ENCODE measurements at places on chromosomes 5 and 9.
A peak's percentile ranks its signal among the peaks of the same experiment; 100 is the strongest.

GRCh38 chr5:13480834-13481233, 463.7 kb downstream of the DNAH5 start:
- DNase-seq: no peak

- no peak for DNase-seq
Observed at GRCh38 chr5:74567411-74567995, 73.0 kb downstream of the ENC1 start.

GRCh38 chr5:141969783-141970771, 1.2 kb downstream of the RNF14 start:
- no peak for DNase-seq

DNA sequence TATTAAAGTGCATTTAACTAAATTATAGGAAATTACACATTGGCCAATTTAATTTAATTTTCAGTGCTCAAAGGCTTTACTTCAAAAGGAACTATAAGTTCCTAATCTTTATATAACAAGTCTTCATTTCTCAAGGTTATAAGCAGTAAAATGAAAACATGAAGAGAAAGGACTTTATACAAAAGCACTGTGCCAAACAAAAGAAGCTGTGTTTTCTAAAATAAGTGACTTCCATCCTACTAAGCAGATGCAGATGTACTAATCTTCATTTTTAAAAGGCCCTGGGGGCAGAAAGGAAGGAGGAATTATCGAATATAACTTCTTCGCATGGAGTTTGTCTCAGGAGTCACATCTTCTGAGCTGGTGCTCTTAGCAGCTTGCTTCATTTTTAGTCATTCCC, 81.4 kb downstream of the SHC3 start:
- DNase-seq: no peak

DNA sequence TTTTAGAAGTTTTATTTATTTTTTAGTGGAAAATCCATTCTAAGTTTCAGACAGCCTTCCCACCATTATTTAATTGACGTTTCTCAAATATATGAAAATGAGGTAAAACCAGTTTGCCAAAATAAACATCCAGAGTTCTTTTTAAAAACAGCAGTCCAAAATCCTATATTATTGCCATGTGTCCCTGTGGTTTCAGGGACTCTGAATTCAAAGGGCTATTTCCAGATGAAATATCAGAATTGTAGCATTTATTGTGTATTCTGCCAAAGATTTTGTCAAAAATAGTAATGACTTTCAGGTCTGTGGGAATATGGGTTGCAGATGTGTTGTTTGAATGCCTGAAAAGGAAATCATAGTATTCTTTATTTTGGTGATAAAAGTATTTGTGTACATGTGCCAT, 41.6 kb downstream of the XRCC4 start:
- DNase-seq: no peak

DNA sequence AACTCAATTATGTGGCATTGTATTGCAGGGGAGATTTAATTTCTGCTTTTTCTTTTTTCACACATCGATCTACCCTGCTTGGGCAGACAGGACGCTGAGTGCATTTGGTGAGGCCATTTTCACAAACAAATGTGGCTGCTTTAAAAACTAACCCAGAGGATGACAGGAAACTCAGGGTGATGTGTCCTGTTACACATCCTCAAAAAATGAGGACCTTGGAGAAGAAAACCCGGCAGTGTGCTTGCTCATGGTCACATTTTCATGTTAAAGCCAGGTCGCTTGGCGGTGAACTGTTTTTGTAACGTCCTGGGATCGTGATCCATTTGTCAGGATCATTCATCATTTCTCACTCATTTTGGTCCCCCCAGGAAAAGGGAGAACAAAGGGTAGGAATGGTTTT, 478.3 kb upstream of the ADAMTS16 start:
- no peak for DNase-seq

GRCh38 chr9:134892820-134893420, 12.3 kb downstream of the FCN2 start:
- DNase-seq: no peak

DNA sequence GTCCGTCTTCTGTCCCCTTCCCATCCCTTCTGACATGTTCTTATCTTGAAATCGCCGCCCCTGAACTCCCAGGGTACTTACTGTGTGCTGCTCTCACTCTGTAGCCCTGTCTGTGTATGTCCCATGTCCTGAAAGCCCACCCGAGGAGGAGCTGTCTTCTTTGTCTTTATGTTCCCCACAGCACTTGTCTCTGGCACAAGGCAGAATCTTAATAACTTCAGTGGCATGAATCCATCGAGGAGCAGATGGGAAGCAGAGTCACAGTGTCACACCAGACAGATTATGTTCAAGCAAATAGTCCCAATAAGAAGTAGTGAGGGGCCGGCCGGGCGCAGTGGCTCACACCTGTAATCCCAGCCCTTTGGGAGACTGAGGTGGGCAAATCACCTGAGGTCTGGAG, 29.7 kb upstream of the LTC4S start:
- DNase-seq: no peak

DNA sequence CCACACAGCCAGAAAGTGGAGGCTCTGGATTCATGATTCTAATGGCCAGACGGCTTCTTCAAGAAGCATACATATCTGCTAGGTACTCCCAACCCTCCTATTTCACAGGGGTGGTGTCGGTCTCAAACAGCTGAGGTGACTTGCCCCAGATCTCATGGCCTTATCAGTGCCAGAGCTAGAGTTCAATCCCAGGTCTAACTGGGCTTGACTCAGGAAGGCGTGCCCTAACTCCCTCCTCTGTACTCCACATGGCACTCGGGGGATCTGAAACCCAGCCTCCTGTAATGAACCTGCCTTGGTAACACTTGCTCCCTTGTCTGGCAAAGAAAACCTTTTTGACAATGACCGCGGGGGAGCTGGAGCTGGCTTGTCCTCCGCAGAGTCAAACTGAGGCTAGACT, 2.1 kb downstream of the QRFP start:
- no peak for DNase-seq

DNA sequence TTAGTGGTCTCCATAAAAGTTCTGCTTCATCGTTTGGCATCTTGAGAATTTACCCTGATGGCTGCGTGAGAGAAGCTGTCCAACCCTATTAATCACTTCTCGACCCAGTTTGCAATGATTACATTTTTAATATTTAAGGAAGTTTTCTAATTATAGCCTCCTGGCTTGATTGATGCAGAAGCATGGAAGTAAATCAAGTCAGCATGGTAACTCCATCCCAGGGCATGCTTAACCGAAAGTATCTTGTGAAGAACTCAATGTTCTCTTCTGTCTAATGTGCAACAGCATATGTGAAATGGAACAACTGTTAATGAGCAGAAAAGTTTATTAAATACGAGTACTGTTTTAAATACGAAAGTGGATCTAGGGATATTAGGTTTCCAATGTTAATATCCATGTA, 278.9 kb upstream of the CD180 start:
- DNase-seq: no peak

DNA sequence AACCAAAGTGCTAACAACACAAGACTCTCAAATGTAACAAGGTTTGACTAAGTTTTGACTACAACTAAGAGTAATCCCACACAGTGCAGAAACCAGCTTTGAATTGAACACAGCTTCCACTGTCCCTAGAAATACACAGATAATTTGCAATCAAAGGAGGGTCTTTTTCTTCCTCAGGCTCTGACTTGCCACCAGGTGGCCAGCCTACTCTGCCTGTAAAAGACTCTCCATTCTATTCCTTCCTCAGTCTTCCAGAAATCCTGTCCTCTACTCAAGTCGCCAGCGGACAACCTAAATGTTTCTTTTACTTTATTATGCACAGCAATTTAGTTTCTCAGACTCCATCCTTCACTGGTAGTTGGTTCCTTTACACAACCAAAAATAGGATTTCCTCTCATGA, 32.2 kb upstream of the MCTP1 start:
- DNase-seq: no peak

- peak; percentile 45 for DNase-seq
Observed at GRCh38 chr9:131642496-131643083, 97.3 kb downstream of the PRRT1B start.

- peak; percentile 32 for DNase-seq
Observed at GRCh38 chr9:131840220-131840619, 100.3 kb upstream of the RAPGEF1 start.

GRCh38 chr9:107862323-107862722, 372.8 kb upstream of the KLF4 start:
- DNase-seq: no peak

GRCh38 chr5:36482812-36483211, 123.6 kb upstream of the SLC1A3 start:
- DNase-seq: no peak

GRCh38 chr5:109830955-109831502, 141.3 kb downstream of the MAN2A1 start:
- DNase-seq: no peak

- no peak for DNase-seq
Observed at GRCh38 chr5:65043843-65044359, 275.2 kb downstream of the CWC27 start.

GRCh38 chr5:128881502-128882018, 83.7 kb upstream of the SLC27A6 start:
- no peak for DNase-seq

GRCh38 chr5:94157704-94158539, 416.5 kb upstream of the POU5F2 start:
- no peak for DNase-seq

GRCh38 chr5:107661038-107661649, 9.6 kb downstream of the EFNA5 start:
- DNase-seq: no peak

GRCh38 chr9:125475385-125475784, 213.8 kb downstream of the GAPVD1 start:
- no peak for DNase-seq

DNA sequence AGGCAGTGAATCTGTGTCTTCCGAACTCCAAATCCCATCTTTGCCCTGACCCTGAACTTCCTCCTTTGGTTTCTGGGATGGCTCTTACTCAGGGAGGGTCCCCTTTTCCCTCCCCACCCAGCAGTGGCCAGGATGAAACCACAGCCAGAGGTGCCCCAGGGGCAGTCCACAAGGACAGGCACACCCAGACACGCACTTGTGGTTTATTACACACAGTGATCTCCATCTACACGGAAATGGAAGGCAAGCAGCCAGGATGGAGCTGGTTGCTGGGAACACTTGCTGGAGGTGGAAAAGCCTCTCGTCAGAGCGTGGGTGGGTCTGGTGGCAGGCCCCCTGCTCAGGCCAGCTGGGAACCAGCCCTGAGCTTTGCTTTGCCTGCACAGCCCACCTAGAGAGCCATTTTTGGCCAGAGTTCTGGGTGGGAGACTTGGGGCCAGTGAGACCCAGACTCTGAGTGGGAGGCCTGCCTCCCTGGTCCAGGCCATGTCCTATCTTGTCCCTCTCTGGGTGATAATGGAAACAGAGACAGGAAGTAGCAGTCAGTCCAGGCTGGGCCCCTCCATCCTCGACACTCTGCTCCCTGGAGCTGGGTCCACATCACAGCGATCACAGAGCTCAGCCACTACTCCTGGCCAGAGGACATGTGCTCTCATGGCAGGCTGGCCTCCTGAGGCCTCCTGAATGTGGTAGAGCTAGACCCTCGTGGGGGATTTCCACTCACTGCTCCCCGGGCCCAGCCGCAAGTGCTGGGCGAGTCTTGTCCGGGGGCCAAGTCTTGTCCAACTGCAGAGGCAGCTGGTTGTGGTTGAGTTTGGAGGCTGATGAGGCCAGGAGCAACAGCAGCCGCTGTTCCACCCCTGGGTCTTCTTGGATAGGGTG, 5.1 kb upstream of the PHYKPL start:
- DNase-seq: no peak

GRCh38 chr5:120256376-120256775, 207.7 kb upstream of the PRR16 start:
- DNase-seq: no peak

DNA sequence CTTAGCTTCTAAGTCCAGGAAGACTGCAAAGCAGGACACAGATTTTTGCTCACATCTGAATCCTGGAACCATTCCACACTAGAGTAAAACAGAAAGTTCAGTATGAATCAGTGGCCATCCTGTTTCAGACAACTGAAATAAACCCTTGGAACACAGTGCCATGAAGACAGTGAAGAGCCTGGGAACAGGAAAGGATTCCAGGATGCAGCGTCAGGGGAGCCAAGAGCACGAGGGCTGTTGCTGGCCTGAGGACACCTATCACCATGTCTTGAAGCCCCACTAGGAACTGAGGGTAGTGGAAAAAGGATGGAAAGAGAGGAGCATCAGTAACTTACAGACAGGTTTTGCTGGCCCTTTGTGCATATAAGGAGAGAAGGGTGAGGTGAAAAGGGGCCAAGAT, 115.3 kb upstream of the FSTL4 start:
- no peak for DNase-seq

DNA sequence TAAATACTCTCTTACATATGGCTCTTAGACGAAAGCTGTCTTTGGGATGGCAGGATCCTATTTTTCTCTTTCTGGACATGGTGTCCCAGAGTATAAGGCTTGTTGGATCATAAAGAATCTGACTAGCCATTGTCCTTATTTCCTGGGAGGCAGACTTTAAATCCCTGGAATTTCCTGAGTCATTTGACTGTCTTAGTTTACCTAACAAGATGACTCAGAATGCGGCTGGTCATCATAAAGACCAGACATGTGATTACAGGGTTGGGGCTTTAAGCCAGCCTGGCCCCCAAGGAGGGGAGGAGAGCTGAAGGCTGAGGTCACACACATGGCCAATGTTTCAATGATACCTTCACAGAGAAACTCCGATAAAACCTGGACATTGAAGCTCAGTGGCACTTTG, 37.2 kb downstream of the FAM240B start:
- DNase-seq: no peak

GRCh38 chr9:34492051-34492450, 30.7 kb downstream of the ENHO start:
- no peak for DNase-seq

GRCh38 chr5:142743592-142744441, 26.4 kb upstream of the ARHGAP26 start:
- DNase-seq: no peak

DNA sequence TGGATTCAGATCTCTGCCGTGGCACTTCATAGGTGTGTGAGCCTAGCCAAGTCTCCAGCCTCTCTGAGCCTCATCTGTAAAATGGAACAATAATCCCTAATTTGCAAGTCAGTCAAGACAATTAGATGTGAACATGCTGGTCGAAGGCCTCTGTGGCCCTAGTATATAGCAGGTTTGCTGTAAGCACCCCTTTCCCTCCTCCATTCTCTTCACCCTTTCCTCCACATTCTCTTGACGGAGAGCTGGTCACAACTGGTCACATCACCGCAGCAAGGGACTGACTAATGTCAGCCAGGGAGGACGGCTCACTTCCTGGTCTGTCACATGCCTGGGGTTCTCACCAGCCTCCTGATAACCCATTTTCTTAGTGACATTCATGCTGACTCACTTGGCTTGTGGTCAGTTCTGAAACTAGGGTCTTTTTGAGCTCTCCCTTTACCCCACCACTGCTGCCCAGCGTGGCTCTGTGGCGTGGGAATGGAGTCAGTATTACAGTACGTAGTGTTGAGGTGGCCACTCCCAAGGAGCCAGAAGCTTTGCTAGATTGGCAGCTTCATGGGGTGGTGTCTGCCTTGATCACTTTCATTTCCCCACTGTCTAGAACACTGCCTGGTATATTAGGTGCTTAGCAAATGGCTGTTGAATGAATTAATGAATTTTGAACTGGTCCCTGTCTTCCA, 47.8 kb downstream of the ERGIC1 start:
- no peak for DNase-seq

- DNase-seq: no peak
Observed at GRCh38 chr9:38004809-38005560, 64.0 kb downstream of the SHB start.

GRCh38 chr5:147673266-147673665, 109.3 kb downstream of the JAKMIP2 start:
- DNase-seq: no peak
